ENCODE measurements at places on chromosomes 7 and 10.

- DNase-seq: no peak
These were observed 554.4 kb downstream of the PTPRN2 start for GRCh38 chr7:158033196-158033595.

DNA sequence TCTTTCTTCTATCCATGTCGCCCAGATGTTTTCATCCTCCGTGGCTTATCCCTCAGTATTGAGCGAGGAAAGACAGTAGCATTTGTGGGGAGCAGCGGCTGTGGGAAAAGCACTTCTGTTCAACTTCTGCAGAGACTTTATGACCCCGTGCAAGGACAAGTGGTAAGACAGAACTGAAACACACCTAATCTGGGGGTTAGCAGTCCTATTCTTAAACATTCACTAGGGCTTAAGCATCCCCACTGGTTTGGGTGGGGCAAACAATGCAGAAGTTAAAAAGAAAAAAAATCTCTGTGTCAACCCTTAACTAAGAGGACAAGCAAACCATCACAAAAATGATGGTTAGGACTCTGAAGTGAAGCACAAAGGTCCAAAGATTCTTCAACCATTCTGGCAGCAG is 43.8 kb downstream of the SP8 start:
- no peak for DNase-seq

GRCh38 chr10:49679480-49679893 is at the start of gene C10orf53:
Gene C10orf53 (plus strand): TSS chr10:49679651. CDS start chr10:49679698, 47 bp downstream.
- DNase-seq: no peak

- DNase-seq: no peak
These were observed 336.6 kb downstream of the FGFR2 start for GRCh38 chr10:121261665-121262064.

GRCh38 chr7:130662426-130662825 is 6.1 kb downstream of the COPG2 start:
- DNase-seq: no peak

Measured in CD4-positive, alpha-beta T cell treated with Interleukin-12 subunit alpha and Interleukin-12 subunit beta, for 1 hour (primary cell).